ENCODE measurements at places on chromosomes 5 and 9.

DNA sequence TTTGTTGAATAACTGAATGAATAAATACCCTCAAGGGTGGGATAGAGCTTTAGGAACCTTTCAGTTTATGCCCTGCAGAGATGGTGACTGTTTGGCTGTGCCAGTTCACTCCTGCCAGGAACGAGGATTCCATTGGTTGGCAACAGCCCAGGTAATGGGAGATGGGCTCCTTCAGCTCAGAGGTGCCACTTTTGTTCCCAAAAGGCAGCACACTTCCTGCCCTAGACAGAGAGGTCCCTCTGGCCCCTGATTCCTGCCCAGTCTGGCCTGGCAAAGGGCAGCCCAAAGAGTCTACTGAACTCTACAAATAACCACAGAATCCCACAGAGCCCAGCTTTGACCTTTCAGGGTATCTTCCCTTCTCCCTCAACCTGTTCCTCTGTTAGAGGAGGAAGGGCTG is 1.6 kb downstream of the C9orf152 start:
- DNase-seq = no peak

GRCh38 chr5:151509231-151509630 is 61.8 kb downstream of the SLC36A1 start:
- DNase-seq = no peak

GRCh38 chr5:179154991-179155955 is 95.1 kb downstream of the ZNF354C start:
- DNase-seq = no peak

- no peak for DNase-seq
These were observed 39.8 kb downstream of the CYSTM1 start for GRCh38 chr5:140214831-140215230.

- DNase-seq = no peak
These were observed 96.3 kb downstream of the TRIO start for GRCh38 chr5:14239404-14239803.

- no peak for DNase-seq
These were observed 259.5 kb downstream of the NR3C1 start for GRCh38 chr5:143143973-143144372.

- DNase-seq = no peak
These were observed 56.8 kb upstream of the TBCA start for GRCh38 chr5:77832938-77833337.

DNA sequence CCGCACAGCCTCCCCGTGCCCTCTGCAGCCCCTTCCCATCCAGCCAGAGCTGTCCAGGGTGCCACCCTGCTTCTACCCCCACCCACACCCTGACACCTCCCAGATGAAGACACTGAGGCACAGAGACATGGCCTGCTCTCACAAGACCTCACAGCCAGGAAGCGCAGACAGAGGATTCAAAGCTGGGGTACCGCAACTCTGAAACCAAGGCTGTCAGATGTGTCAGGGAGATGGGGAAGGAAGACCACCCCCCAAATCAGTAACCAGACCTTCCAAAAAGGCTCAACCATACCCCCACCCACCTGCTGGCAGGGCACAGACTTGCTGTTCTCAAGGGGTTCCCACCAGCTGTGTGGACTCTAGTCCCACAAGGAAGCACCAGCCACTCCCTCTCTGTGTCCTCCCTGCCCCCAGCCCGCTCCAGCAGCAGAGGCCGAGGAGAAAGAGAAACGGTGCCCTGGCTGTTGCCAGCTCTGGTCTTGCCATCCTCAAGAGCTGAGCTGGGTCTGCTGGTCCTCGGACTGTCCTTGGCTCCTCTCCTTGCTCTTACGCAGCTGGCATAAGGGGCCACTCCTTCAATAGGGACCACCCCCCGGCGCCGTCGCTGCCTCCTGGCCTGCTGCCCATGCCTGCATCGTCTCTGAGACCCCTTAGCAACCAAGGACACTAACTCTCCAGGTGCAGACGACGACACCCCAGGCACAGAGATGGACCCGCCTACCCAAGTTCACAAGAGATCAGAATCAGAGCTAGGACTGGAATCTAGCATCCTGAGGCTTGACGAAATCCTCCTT is 699 bp downstream of the AKNA start:
- DNase-seq = no peak

DNA sequence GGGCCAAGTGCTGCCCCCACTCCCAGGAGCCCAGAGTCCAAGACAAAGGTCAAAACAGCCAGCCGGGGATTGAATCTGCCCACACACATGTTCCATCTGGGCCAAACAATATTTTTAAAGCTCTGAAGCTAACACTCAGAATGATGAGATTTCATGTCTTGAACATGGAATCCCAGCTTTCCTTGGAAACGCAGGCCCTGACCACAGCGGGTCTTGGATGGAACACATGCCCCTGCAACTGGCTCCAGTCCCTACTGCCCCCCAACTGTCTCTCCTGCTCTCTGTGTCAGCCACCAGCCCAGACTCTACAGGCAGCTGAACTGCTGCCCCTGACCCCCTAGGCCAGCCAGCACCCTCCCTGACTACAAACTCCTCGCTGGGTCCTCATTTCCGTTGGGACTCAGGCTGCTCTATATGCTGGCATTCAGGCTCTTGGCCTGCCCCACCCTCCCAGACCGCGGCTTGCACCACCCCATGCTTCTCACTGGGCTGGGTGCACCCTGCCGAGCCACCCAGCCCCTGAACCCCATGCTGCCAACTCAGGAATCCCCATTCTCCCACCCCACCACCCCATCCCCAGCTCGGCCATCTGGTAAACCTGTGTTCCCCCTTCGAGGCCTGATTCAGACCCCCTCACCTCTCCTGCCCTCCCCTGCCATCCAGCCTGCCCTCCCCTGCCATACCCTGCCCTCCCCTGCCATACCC is 71.7 kb downstream of the ADAMTS2 start:
- DNase-seq = no peak

DNA sequence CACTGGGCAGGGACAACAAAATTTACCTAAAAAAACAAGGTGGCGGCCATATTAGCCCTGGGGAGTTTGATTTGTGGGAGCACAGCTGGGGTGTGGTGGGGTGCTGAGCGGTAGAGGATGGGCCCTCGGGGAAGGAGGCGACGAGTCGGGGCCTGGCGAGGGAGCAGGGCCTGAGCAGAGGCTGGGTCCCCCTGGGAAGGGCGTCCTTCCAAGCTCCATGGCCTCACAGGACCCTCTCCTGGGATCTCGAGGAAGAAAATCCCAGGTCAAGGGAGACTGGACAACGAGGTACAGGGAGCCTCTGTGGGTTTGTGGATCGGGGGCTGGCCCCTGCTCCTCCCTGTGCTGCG is 165.5 kb downstream of the CACNA1B start:
- no peak for DNase-seq

DNA sequence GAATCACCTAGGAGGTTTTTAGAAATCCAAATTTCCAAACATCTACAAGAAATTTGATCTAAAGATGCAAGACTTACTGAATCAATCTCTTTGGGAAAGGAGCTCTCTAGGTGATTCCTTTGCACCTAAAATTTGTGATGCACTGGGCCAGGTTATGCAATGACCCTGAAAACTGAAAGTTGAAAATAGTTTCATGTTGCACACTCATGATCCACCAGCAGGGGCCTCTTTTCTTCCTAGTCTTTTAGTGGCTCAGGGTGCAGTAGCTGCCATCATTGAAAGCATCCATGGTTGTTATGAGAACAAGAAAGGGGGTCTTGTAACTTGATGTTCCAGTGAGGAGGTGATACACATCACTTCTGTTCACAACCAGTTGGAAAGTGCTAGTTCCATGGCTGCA is 486.8 kb downstream of the PSAT1 start:
- no peak for DNase-seq

- DNase-seq = no peak
These were observed 278.3 kb downstream of the NR2F1-AS1 start for GRCh38 chr5:93302711-93303110.

DNA sequence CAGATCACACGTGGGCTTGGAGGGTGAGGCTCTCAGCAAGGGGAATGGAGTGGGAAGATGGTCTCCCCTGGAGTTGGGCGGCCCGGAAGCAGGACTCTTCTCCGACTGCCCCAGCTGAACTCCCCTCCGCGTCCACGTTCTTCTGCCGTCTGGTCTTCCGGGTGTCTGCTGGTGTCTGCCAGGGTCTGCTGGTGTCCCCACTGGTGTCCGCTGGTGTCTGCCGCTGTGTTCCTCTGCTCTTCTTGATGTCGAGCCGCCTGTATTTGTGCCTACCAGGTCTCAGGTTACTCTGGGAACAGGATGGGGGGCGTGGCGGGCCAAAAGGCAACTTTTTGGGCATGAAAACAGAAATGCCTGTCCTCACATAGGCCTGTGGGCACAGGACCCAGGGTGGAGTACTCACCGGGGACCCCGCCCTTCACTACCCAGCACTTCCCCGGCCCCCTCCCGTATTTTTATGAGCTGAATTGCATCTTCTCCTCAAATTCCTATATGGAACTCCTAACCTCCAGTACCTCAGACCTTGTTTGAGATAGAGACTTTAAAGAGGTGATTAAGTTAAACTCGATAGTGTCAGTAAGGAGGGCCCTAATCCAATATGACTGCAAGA is 675.4 kb downstream of the SEMA5A start:
- no peak for DNase-seq

- DNase-seq = no peak
These were observed 14.0 kb downstream of the TGFBR1 start for GRCh38 chr9:99118782-99119466.

DNA sequence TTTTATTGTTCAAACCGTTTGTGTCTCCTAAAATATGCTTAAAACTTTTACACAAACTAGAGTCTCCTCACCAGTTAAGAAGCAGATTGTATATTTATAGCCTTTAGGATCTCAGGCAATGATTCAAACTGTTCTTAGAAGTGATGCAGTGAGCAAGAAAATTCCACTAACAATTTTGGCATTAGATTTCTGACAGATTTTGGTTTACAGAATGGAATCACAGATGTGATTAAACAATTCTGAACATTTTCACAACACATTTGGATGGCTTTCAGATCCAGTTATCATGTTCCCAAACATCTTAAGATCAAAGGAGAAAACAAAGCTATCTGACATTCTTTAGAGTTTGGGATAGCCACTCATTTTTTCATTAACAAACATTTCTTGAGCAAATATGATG is 181.7 kb upstream of the RIOK2 start:
- DNase-seq = no peak

DNA sequence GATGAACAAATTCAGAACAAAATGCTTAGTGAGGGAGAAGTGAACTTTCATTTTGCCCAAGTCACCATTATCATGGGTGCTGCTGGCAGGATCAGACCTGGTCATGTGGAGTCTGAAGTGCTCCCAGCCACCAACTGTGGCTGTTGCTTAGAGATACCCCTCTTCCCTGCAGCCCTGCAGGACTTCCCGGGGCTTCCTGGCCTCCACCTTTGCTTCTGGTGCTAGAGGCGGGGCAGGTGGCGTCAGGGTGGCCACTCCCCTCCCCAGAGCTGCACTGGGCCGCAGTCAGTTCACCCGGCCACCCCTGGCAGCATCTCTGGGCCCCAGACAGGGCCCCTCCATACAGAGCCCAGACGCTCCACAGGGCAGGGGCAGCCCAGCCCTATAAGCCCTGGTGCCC is 30.0 kb upstream of the SLC12A7 start:
- no peak for DNase-seq

- no peak for DNase-seq
These were observed 12.2 kb upstream of the SLC44A1 start for GRCh38 chr9:105232207-105232606.

GRCh38 chr9:755454-756381 is 85.8 kb upstream of the DMRT1 start:
- DNase-seq = no peak

- peak; percentile 12 for DNase-seq
These were observed 142.3 kb upstream of the OTULINL start for GRCh38 chr5:14439087-14439871.

GRCh38 chr9:86636519-86636918 is 282.3 kb upstream of the TUT7 start:
- no peak for DNase-seq

- no peak for DNase-seq
These were observed 13.1 kb downstream of the GFI1B start for GRCh38 chr9:132991351-132992300.

- DNase-seq = peak; percentile 68
These were observed 53.1 kb upstream of the TYRP1 start for GRCh38 chr9:12640016-12640587.

All from NCI-H446 treated with DMSO at 0.1 percent for 48 hours (cell line).